ENCODE measurements at places on chromosomes 5 and 9.

- DNase-seq: no peak
Measured at GRCh38 chr9:8817335-8817734, 1017.8 kb upstream of the DMAC1 start.

DNA sequence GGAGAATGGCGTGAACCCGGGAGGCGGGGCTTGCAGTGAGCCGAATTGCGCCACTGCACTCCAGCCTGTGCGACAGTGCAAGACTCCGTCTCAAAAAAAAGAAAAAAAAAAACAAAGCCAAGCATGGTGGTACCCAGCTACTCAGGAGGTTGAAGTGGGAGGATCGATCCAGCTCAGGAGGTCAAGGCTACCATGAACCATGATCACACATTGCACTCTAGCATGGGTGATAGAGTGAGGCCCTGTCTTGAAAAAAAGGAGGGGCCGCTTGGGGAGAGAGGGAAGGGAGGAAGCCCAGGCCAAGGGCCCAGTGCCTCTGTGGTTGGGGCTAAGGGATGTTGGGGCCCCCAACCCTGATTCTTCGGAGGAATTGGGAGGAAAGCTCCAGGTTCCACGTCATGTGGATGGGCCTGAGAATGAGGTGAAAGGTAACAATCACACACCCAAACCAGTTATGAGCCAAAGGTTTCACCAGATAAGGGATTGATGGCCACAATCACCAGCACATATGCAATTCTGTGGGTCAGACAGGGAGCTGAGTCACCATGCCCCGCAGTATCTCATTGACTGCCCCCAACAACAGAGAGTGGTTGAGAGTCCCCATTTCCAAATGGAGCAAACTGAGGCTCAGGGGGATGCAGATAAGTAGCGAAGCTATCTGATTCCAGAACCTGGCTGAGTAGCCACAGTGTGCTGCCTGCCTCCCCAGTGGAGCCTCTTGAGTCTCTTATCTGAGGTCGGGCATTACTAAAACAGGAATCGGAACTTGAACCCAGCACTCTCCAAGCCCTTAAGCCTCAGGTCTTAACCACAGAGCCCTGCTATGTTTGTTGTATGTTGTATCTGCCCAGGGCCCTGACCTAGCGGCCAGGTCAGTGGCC, 20.5 kb downstream of the SWI5 start:
- no peak for DNase-seq

GRCh38 chr9:127305838-127306226, 41.3 kb downstream of the GARNL3 start:
- no peak for DNase-seq

DNA sequence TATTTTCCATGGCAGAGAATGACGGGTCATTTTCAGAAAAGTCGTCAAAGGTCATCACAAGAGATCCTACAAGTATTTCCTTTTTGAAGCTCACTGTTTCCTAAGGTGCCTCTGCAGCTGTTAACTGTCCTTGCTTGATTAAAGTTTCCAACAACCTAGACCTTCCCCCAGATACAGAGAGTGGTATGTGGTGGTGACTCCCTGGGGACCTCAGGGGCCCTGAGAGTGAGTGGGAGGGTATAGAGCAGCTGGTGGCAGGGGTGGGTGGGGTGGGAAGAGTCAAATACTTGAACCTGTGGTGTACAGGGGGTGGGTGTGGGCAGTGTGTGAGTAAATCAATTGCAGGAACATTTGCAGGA, 1.6 kb upstream of the CD72 start:
- DNase-seq: no peak

DNA sequence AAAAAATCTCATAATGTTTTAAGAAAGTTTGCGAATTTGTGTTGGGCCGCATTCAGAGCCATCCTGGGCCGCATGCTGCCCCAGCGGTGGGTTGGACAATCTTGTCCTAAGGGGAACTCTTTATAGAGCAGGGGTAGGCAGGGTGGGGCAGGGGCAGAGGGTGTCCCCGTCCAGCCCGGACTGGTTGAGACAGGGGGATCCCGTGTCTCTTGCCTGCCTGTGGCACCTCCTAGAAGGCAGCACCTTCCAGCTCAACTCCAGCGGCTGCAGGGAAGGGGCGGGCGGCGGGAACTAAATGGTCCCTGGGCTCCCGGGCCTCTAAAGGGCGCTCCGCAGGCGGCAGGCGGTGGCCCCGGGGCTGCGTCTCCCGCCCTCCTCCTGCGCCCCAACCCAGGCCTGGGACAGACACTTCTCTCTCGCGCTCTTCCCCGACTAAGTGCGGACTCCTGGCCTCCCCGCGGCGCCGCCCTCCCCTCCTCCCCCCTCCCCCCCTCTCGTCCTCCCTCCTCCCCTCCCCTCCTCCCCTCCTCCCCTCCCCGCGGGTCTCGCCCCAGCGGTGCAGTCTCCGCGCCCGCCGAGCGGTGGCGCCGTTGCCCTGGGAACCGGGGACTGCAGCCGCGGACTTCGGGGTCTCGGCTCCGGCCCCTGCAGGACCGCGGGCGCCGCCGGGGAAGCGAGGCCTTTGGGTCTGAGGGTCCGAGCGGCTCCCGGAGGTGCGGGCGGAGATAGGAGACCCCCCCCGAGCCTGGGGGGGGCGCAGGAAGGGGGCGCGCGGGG, 132.6 kb downstream of the MRPL36 start:
- peak; percentile 59 for DNase-seq

- no peak for DNase-seq
Measured at GRCh38 chr5:112978836-112979235, 2.2 kb downstream of the DCP2 start.

DNA sequence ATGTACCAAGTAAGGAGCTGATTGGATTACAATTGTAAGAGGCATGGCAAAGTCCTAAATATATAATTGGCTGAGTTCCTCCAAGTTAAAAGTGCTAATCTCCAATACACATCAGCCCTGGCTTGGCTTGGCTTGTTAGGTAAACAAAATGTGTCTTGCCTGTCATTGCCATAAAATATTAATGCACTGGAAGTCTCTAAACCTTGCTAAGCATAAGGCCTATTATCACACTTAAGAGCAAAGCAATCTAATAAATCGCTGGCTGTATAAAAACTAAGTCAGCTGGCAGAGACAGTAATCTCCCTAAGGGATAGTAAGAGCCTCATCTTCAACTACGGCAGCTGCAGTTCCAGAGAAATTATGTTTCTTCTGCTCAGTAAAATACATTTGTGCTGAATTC, 418.6 kb upstream of the GRAMD2B start:
- DNase-seq: no peak

DNA sequence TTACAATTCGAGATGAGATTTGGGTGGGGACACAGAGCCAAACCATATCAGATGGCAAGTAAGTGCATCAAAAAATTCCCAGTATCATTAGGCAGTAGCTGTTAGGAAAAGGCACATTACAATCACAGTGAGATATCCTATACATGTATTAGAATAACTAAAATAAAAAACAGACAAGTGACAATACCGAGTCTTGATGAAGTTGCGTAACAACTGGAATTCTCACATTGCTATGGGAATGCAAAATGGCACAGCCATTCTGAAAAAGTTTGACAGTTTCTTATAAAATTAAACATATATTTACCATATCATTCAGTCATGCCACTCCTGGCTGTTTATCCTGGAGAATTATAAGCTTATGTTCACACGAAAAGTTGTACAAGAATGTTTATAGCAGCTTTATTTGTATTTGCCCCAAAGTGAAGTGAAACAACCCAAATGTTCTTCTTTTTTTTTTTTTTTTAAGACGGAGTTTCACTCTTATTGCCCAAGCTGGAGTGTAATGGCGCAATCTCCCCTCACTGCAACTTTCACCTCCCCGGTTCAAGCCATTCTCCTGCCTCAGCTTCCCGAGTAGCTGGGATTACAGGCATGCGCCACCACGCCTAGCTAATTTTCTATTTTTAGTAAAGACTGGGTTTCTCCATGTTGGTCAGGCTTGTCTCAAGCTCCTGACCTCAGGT, 93.1 kb upstream of the TLE1 start:
- no peak for DNase-seq

DNA sequence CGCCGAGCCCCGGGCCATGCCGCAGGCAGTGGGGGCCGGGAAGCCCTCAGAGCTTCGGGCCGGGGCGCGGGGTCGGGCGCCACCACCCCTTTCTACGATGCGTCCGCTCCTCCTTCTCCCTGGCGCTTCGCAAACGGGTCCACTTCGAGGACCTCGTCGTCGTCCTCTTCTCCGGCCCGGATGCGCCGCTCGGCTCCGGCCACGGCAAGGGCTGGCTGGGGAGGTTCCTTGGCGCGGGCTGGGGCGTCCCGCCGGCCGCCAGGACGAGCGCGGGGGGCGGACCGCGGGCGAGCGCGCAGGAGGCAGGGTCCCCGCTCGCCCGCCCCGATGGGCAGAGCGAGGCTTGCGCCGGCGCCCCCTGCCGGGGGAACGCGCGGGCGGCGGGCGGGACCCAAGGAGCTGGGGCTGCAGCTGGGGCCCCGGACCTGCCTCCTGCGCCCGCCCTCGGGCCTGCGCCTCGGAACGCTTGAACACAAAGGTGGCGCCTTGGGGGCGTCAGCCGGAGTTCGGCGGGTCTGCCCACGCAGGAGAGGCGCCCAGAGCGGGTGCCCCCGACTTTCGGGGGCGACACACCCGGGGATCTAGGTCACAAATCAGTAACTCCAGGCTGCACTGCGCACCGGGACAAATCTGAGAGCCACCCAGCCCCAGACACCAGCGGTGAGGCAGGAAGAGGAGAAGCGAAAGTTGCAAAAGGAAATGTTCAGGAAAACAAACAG, at the start of gene ROR2:
TSS of gene ROR2 (minus strand) at position 283 of the 719 bp plus-strand sequence.
- peak; percentile 49 for DNase-seq

- DNase-seq: no peak
Measured at GRCh38 chr9:19469271-19469670, 60.5 kb downstream of the ACER2 start.

DNA sequence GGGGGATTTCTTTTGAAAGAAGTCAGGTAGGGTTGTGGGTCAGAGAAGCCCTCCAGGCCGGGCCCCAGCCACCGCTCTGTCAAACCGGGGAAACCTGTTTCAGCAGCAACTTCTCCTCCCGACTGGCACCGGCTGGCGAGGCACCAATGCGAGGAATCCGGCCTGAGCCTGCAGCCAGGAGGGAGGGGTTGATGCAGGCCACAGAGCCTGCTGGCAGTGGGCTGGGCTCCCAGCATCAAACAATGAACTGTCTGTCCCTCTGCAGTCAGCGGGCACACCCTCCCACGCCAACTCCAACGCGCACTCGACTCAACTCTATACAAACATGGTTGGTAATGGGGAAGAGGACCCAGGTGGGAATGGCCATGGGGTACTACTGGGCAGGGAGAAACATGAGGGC, 12.1 kb downstream of the PCDH1 start:
- DNase-seq: no peak

GRCh38 chr5:38151878-38152277, 106.5 kb upstream of the EGFLAM start:
- DNase-seq: no peak

GRCh38 chr9:137470785-137471184, 11.7 kb upstream of the NSMF start:
- DNase-seq: no peak

- DNase-seq: no peak
Measured at GRCh38 chr5:76547891-76548524, 75.2 kb downstream of the F2RL2 start.

Measured in stimulated activated CD4-positive, alpha-beta T cell treated with anti-CD3 and anti-CD28 coated beads, Interleukin-4, amount 100 ng/mL, for 1 hour (primary cell).